ENCODE measurements at places on chromosomes 1 and 21.

- no peak for DNase-seq
Measured at GRCh38 chr21:41792711-41793110, 25.9 kb upstream of the RIPK4 start.

GRCh38 chr1:145758575-145758974 is 39.3 kb downstream of the CD160 start:
- no peak for DNase-seq

GRCh38 chr1:203150511-203151297 is 23.2 kb downstream of the ADORA1 start:
- DNase-seq: no peak

DNA sequence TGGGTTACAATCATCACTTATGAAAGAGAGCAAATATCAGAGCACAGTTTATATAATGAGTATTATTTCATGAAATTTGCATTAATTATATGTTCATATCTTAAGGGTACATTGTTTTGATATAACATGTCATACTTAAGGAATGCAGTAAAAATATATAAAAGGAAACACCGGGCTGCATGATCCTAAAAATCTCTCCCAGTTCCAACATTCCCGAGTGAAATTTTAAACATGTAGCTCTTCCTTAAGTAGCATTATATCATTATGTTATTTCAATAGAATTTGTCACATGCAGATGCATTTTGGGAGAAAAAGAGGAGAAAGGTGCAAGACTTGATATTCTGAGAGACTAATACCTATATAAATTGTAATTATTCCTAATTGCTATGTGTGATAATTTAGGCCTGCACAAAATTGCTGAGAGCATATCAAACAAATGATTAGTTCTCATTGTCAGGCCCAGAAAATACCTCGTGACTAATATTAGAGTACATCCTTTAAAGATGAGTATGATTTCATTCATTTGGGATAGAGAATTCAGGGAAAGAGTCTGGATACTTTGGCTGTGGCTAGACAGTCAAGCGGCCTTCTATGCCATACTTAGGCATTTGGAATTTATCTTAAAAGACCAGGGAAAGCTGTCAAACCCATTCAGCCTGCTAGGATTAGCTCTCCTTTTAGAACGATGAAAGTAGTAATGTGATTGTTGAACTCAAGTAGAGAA is 86.8 kb downstream of the ADGRL2 start:
- no peak for DNase-seq

DNA sequence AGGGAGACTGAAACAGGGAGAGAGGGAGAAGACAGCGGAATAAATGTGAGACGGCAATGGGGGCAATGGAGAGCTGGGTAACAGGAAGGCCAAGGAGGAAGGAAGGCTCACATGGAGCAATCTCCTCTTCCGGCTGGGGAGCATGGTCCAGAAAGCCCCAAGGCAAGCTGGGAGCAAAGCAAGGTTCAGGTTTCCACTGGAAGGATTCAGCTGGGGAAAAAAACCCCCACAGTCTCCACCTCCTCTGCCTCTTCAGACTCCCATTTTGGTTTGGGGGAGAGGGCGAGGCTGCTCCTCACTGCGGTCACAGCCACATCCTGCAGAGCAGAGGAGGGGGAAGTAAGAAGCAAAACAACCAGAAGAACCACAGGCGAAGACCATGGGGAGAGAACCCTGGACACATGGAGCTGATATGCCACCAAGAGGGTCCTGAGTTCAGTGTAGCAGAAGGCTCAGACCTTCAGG is 650 bp downstream of the TNFAIP8L2 start:
- no peak for DNase-seq

DNA sequence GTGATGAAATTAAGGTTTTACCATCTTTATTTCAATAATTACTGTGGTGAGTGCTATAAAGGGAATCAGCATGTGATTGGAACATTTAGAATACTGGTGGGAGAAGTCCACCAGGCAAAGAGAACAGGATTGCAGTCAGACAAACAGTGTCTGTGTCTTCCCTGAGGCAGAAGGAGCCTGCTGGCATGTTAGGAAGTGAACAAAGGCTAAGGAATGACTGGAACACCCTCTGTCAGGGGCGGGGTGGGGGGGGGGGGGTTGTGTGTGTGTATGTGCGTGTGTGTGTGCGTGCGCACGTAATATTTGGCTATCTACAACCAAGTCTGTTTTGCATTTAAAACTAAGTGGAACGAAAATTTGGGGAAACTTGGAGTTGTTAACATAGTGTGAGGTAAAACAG is 30.2 kb downstream of the SRRM1 start:
- DNase-seq: no peak

DNA sequence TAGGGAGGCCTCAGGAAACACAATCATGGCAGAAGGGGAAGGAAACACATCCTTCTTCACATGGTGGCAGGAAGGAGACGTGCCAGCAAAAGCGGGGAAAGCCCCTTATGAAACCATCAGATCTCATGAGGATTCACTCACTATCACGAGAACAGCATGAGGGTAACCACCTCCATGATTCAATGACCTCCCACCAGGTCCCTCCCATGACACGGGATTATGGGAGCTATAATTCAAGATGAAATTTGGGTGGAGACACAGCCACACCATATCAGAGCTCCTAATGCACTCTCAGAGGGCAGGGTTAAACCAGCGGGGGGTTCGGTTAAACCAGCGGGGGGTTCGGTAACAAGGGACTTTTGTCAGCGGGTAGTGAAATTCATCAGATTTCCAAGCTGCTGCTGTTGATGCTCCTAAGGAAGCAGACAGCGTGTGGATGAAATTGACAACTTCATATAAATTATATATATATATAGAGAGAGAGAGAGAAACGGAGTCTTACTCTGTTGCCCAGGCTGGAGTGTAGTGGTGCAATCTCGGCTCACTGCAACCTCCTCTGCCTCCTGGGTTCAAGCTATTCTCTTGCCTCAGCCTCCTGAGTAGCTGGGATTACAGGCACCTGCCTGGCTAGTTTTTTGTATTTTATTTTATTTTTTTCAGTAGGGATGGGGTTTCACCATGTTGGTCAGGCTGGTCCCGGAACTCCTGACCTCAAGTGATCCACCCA is 4.2 kb downstream of the CSTB start:
- DNase-seq: no peak

- no peak for DNase-seq
Measured at GRCh38 chr1:9733160-9733789, 81.7 kb downstream of the PIK3CD start.

DNA sequence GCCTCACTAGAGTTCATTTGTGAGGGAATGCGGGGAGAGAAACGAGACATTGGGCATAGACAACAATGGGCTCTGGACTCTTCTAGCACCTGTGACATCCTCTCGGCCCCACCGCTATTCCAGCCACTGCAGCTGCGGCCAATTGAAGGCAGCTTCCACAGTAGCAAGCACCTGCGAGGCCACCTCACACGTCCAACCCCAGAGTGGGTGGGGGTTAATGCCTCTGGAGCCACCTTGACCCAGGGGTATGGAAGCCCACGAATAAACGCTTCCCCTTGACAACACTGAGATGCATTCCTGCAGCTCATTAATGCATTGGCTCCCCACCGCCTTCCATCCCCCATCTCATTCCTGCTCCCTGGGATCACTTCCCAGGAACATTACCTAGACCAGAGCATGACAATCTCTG is 104.4 kb downstream of the GLIS1 start:
- no peak for DNase-seq

GRCh38 chr1:182389619-182390047 is 2.0 kb downstream of the GLUL start:
- DNase-seq: no peak

DNA sequence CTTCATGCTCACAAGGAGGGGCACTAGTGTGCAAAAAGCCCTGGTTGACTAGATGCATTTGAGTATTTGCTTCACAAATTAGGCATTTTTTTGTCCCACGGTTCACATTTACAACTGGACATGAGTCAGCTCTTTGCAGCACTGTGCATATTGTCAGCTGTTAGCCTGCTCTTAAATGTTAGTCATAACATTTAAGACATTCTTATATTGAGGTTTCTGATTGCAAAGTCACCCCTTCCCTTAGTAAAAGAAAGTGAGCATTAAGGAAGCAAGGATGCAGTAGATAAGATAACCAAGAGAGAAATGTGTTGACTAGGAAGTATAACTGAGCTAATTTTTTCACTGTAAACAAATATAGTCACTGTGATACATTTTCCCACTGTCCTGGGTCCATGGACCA is 132.6 kb upstream of the CTTNBP2NL start:
- DNase-seq: no peak

DNA sequence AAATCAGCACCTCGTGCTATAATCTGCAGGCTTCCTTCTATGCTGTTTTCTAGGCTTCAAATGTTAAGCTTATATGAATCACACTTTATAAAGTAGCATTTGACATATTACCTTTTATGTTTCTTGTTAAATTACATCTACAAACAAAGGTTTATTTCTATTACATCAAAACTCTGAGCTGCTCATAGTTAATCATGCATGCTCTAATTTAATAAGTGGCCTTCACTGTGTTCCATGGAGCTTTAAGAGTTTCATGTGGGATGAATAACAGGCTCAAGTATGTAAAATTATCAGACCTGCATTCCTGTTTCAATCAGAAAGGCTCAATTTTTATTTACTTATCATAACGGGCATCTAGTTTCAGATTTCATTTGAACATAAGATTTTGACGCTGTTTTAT is 13.0 kb downstream of the SLC19A2 start:
- DNase-seq: no peak

- no peak for DNase-seq
Measured at GRCh38 chr21:43626390-43626789, 32.9 kb downstream of the HSF2BP start.

DNA sequence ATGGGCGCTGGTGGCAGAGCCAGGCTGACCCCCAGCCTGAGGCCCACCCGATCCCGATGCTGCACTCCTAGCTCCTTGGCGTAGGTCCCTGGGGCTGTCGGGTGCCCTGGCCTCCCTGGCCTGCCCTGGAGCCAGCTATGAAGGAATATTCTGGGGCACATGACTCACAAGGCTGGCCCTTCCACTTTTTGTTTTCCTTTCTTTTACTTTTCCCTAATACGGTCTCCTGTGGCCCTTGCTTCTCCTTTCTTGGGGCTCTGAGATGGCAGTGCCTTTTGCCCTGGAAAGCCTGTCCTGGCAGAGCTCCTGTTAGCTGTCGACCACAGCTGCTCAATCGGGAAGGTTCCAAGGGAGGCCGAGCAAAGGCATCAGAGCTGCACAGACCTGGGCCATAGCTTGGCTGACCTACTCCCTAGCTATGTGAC is 22.1 kb downstream of the ARHGEF10L start:
- DNase-seq: no peak

GRCh38 chr1:57157818-57158603 is 192.2 kb upstream of the C8B start:
- no peak for DNase-seq

DNA sequence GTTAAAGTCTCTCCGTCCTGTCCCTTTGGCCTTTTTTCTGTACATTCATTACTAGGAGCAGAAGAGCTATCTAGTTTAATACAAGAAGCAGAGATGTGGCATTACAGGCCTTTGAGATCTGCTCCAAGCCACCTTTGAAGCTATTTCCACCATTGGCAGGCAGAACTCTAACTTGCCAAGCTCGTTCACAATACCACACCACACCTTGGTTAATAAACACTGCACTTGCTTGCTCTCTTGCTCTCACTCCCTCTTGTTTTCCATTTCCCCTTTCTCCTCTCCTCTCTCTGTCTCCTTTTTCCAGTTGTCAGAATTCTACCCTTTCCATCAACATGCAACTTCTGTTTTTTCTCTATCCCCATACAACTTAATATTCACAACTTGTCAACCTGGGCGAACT is 7.0 kb downstream of the SELE start:
- DNase-seq: no peak

- no peak for DNase-seq
Measured at GRCh38 chr1:212669102-212669501, 30.5 kb downstream of the BATF3 start.

DNA sequence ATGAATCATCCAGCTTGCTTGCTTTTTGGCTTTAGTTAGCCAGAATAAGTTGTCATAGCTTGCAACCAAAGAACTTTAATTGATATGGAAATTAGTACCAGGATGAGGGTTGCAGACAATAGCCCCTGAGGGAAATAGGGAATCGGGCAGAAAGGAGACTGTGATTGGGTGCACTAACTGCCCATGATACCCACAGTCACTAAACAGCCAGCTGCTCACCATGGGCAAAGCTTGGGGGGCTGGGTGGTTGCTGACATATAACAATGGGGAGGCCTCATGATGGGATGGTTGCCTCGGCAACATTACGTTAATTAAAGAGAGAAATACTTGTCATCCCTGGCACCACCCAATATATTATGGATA is 17.8 kb upstream of the PLA2G2E start:
- DNase-seq: no peak

GRCh38 chr1:202230939-202231645 is 37.5 kb downstream of the LGR6 start:
- no peak for DNase-seq

- no peak for DNase-seq
Measured at GRCh38 chr1:66438501-66438900, 95.5 kb upstream of the SGIP1 start.

- DNase-seq: no peak
Measured at GRCh38 chr1:101465941-101466340, 229.1 kb downstream of the S1PR1 start.

GRCh38 chr1:103467100-103467499 is 58.4 kb upstream of the RNPC3 start:
- DNase-seq: no peak

DNA sequence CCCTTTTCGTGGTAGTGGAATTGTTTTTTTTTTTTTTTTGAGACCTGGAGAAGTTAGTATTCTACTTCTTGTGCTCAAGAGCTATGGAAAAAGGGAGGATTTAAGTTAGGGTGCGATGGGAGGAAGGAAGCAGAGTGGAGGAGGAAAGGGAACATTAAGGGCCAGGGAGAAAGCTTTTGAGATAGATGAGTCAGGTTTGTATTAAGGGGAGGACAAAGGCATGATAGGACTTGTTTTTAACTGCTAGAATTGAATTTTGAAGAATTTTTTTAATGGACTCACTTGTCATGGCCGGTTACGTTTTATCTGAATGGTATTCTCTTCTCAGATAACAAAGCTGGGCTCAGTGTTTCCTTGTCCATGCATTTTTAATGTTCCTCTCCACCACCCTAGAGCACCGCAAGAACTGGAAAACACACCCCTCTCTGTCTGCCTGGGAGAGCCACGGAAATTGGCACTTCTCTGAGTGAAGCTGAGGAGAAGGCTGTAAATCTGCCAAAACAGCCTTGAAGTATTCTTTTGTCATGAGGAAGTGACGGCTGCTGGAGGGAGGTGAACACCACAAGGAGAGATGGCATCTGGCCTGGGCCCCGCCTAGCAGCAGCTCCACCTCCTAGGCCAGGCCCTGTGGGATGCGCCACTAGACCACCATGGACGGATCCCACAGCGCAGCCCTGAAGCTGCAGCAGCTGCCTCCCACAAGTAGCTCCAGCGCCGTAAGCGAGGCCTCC is 3.5 kb downstream of the NIPAL3 start:
- DNase-seq: no peak

GRCh38 chr1:170559166-170559565 is 27.2 kb downstream of the GORAB start:
- DNase-seq: no peak

- no peak for DNase-seq
Measured at GRCh38 chr1:64403331-64403730, 66.6 kb upstream of the CACHD1 start.

- DNase-seq: no peak
Measured at GRCh38 chr1:231493421-231494185, 34.9 kb upstream of the TSNAX start.

- no peak for DNase-seq
Measured at GRCh38 chr1:22491995-22492715, 40.5 kb downstream of the ZBTB40 start.

Measured in iPS DF 6.9 (cell line).